Body of pancreas (tissue), 4 donors: ENCODE measurements at places on chromosomes 1 and 21. TPM values are rescaled to one million over a fixed set of nuclear protein-coding genes. Genes with fewer than 3 reads are reported as not detected.

Gene CYP2J2
- 2.3 TPM for total RNA-seq

Gene MAP3K21
- total RNA-seq: 40.2 TPM

Gene SLC16A4
- 3.6 TPM for total RNA-seq

Gene MCOLN3
- total RNA-seq: 15.8 TPM

Gene CAMSAP2
- total RNA-seq: 8.8 TPM

Gene CA14
- not detected for total RNA-seq

Gene CFAP126
- not detected for total RNA-seq

Gene TMEM82
- not detected for total RNA-seq

Gene LCE1F
- total RNA-seq: not detected

Gene OMA1
- total RNA-seq: 16.5 TPM

Gene ADGRL4
- total RNA-seq: 6.2 TPM

Gene RNASEL
- 6.0 TPM for total RNA-seq

Gene GBP2
- total RNA-seq: 10.1 TPM

Gene RXFP4
- not detected for total RNA-seq

Gene IGSF9
- 2.3 TPM for total RNA-seq

Gene ZNF683
- total RNA-seq: not detected

Gene POU3F1
- total RNA-seq: not detected

Gene RAB4A
- total RNA-seq: 12.5 TPM

Gene TNFRSF18
- total RNA-seq: not detected

Gene GJA5
- total RNA-seq: 8.8 TPM

Gene IFI44L
- total RNA-seq: 0.99 TPM

Gene ADORA1
- 21.1 TPM for total RNA-seq

Gene KRTAP13-2
- total RNA-seq: not detected

Gene SIPA1L2
- 5.6 TPM for total RNA-seq

Gene JAM2
- 0.33 TPM for total RNA-seq
